Fibroblast of lung (primary cell): ENCODE measurements at places on chromosomes 12 and 14. TPM values are rescaled to one million over a fixed set of nuclear protein-coding genes. Genes with fewer than 3 reads are reported as not detected.

Gene IL26
- total RNA-seq: 0.26 TPM in 1 of 2 replicates, not detected in the other

Gene RASSF8
- total RNA-seq: 50.6 and 52.8 TPM in 2 replicates

Gene ELK3
- total RNA-seq: 13.1 and 14.7 TPM in 2 replicates

Gene TMEM253
- not detected in 2 replicates for total RNA-seq

Gene ST8SIA1
- total RNA-seq: 5.9 and 23.9 TPM in 2 replicates

Gene PSMC6
- 80.9 and 85.0 TPM in 2 replicates for total RNA-seq

Gene KIF5A
- total RNA-seq: 0.51 and 1.3 TPM in 2 replicates

Gene ZBTB42
- 2.3 and 2.8 TPM in 2 replicates for total RNA-seq

Gene DNAJC22
- 4.6 and 4.8 TPM in 2 replicates for total RNA-seq

Gene GLIPR1L1
- under 0.01 TPM in 1 of 2 replicates, not detected in the other for total RNA-seq

Gene DHH
- under 0.01 TPM in 2 replicates for total RNA-seq

Gene ANKRD33
- under 0.01 TPM in 1 of 2 replicates, not detected in the other for total RNA-seq

Gene E2F7
- total RNA-seq: 4.6 and 9.7 TPM in 2 replicates

Gene TAS2R31
- 2.6 and 3.6 TPM in 2 replicates for total RNA-seq
